ENCODE measurements at places on chromosomes 4 and X. TPM values are rescaled to one million over a fixed set of nuclear protein-coding genes. Genes with fewer than 3 reads are reported as not detected.

The PAK3 gene
- 2.9 TPM for total RNA-seq

The LINC00632 gene
- total RNA-seq, result 9.8 TPM

The JAKMIP1 gene
- not detected for total RNA-seq

The GAGE12J gene
- total RNA-seq, result not detected

The USP17L15 gene
- total RNA-seq, result 0.11 TPM

The DNASE1L1 gene
- 54.7 TPM for total RNA-seq

The SPATA18 gene
- total RNA-seq, result 4.4 TPM

The NWD2 gene
- total RNA-seq, result not detected

The TMEM271 gene
- not detected for total RNA-seq

The TLR6 gene
- 3.0 TPM for total RNA-seq

The PAGE2 gene
- not detected for total RNA-seq

The MAP7D2 gene
- under 0.01 TPM for total RNA-seq

The SHOX gene
- total RNA-seq, result not detected

The GPR173 gene
- total RNA-seq, result 3.1 TPM

The LRCH2 gene
- total RNA-seq, result 15.8 TPM

The VCX3B gene
- total RNA-seq, result not detected

The OPRPN gene
- not detected for total RNA-seq
